ENCODE measurements at places on chromosomes 6 and 20.

DNA sequence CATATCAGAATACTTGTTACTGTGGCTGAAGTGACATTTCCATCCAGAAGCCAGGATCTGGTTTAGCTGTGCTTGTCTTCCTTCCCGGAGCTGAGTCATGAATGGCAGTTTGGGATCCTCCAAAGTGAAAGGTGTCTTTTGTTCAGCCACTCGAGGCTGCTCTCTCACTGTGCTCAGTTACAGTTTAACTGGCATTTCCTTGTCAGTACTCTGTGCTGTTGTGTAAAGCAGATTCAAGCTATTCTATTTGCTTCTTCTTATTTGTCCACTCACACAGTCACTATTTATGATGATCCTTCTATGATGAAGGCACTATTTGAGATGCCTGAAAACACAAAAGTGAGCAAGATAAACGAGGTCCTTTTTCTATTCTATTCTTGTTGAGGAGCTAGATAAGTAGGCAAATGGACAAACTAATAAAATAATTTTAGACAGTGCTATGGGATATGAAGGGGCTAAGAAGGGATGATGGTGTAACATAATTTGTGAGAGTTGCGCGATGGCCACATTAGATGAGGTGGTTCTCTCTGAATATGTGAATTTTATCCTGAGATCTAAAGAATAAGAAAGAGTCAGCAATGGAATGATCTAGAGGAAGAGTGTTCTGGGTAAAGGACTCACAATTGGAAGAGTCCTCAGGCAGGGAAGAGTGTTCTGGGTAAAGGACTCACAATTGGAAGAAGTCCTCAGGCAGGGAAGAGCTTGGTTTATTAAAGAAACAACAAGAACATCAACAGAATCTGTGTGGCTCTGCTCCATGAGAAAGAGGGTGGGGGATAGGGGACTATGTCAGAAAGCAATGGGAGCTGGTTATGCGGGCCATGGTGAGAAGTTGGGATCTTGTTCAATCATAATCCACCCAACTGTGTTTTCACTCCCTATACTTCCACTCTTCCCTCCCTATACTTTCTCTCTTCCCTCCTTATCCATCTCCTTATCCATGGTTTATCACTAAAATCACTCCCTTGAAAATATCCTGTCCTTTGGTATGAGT is 40.1 kb downstream of the CYP24A1 start:
- DNase-seq = no peak

DNA sequence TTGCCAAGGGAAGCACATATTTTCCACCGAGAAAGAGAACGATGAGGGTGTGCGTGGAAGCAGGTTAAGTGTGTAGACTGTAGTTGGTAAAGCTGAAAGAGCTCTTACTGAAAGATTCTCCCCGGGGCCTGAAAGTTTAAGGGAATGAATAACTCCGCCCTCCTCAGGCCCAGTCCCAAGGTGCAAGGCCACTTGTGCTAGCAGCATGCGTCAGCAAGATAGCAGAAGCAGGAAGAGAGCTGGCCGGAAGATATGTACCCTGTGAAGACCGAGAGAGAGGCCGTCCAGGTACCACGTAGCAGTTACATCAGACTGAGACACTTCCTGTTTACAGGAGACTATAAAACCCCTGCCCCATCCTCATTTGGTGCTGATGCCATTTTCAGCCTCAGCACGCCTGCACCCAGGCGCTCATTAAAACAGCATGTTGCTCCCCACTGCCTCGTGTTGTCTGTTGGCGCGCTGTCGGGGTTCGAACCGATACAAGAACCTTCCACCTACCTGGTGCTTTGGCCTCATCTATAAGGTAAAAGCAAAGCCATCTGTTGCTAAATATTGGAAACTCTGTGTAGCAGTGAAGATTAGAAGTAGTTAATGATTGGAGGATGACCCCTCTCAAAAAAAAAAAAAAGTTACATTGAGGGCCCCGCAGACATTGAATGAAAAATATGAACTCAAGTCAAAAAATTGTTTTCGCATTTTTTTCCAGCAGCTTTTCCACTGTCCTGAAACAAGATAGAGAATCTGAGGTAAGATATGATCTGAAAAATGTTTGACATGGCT is 18.6 kb upstream of the FAM135A start:
- DNase-seq = no peak

DNA sequence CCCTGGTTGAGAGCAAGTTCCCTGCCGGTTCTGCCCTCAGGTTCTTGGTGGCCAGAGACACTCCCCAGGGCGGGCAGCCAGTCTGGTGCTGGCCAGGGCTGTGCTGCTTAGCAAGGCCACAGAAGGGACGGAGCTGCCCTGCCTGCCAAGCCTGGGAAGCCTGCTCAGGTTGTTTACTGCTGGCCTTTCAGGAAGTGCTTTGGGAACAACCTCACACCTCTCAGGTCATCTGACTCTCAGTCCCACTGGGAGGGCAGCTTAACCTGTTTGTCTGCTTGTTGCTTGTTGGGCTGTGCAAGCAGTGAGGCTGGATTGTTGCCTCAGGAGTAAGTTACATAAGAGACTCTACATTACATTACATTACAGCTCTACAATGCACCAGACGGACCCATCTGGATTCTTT is 75.8 kb upstream of the AFDN start:
- no peak for DNase-seq

DNA sequence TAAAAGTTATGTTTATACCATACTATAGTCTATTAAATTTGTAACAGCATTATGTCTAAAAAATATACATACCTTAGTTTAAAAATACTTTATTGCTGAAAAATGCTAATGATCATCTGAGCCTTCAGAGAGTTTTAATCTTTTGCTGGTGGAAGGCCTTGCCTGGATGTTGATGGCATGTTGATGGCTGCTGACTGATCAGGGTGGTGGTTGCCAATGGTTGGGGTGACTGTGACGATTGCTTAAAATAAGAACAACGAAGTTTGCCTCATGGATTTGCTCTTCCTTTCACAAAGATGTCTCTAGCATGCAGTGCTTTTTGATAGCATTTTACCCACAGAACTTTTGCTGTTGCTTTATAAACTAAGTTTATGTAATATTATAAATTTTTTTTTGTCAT is 68.6 kb downstream of the QKI start:
- no peak for DNase-seq

DNA sequence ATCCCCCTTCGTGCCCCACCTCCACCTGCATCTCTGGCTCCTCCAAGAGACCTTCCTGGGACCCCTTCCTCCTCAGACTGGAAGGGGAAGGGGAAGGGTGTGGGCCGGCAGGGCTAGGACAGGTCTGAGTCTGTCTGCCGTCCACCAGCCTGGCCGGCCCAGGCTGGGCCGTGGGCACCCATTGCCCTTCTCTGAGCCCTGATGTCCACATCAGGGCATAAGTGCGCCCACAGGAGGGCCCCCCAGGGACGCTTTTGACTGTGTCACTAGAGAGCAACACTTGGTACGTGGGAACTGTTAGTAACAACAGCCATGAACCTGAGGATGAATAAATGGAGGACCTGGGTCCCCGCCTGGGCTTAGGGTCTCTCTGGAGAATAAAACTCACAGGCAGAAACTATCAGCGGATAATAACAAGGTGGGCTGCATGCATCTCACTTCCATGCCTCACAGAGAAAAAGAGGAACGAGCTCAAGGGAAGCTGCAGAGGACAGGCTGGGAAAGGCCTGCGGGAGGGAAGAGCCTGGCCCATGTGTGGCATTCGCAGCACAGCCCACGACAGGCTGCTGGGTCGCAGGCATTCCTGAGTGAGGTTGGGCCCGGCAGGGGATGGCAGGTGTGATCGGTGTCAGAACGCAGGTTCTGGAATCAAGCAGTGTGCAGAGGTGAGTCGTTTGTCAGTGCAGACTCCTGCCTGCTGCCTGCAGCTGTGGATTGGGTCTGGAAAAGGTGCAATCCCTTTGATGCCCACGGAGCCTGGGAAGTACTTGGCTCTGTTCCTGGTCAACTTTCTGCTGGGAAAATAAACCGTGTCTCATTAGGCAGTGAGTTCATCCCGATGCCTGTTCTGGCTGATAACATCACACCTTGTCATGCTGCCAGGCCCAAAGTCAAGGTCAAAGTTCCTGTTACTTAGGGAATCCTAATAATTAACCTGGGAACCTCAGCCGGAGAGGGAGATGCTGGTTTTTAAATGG is 60.9 kb downstream of the BCAS4 start:
- DNase-seq = no peak

- DNase-seq = no peak
These were observed 186.2 kb upstream of the GJE1 start for GRCh38 chr6:141946502-141946901.

DNA sequence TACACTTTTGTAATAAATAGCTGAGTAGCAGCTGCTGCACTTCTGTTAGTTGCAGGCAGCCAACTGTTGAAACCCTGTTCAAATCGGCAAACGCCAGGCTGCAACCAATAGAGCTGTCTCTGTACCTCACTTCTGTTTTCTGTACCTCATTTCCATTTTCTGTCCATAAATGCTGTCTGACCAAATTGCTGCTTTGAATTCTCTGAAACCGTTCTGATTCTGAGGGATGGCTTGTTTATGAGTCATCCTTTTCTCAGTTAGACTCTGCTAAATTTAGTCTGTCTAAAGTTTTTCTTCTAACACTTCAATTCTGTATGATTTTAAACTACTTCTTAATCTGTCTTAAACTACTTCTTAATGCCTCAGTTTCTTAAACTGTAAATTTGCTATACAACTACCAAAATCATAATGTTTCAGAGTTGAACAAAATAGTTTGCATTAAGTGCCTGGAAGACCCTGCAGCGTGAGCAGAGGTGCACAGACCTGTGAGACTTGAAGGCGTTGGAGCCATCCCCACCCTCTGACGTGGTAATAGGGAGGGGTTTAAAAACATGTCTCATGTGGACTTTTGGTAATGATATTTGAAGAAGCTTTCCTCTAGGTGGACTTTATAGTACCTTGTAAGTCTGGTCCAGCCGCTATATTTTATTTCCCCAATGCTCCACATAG is 9.6 kb downstream of the BTNL2 start:
- no peak for DNase-seq

GRCh38 chr20:60107621-60108390 is 149.6 kb downstream of the CDH26 start:
- DNase-seq = no peak

DNA sequence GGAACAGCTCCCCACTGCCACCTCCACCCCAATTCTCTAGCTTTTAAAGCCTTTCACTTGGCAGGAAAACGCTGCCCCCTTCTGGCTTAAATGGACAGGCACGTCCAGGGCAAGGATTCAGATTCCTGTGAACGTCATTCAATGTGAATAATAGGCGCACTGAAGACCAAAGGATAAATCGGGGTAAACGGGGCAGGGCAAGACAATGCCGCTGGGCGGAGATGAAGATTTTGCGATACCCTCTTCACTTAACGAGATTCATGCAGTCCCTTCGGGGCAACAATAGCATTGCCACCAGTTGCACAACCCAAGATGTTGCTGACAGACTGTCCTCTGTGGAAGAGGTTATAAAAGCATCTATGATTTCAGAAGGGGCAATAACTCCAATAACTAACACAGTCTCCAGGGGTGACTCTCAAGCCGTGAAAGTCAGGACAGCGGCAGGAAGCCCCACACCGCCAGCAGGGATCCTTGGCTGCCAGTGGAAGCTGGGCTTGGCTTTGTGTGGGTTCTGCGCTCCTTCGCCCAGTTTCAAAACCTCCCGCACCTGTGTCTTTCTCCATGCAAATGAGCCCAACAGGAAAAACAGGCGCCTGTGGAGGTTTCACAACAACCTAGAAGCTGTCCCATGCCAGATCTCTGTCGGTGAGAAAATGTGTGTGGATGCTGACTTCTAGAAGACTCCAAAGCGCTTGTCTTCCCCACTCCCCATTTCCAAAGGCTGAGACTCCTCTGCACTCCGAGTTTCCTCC is 291.8 kb downstream of the BMP7 start:
- DNase-seq = no peak

- DNase-seq = no peak
These were observed 12.4 kb downstream of the SIRPA start for GRCh38 chr20:1907586-1907985.

- DNase-seq = no peak
These were observed 68.2 kb downstream of the FAM217A start for GRCh38 chr6:4010689-4011090.

DNA sequence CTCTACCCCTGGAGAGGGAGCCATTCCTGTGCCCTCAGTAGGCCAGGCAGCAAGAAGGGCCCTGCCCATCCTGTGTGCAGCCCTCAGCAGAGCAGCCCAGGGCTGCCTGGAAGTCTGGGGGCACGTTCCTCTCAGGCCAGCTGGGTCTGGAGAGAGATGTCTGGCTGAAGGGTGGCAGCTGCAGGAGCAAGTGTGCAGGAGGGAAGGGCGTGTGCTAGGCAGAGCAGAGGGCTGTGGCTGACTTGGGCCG is 62.7 kb downstream of the NOL4L start:
- DNase-seq = no peak

GRCh38 chr20:50488236-50488806 is 21.9 kb upstream of the PTPN1 start:
- no peak for DNase-seq

GRCh38 chr6:17737704-17738252 is 31.1 kb upstream of the NUP153 start:
- no peak for DNase-seq
